ENCODE measurements at places on chromosomes 2 and 18.

- DNase-seq, result no peak
Measured at GRCh38 chr2:108701806-108702205, 17.5 kb upstream of the RANBP2 start.

- no peak for DNase-seq
Measured at GRCh38 chr18:58209326-58209725, 165.3 kb downstream of the NEDD4L start.

- DNase-seq, result no peak
Measured at GRCh38 chr2:200523158-200523557, 2.8 kb upstream of the SGO2 start.

- DNase-seq, result no peak
Measured at GRCh38 chr2:177090967-177091366, 121.6 kb upstream of the HNRNPA3 start.

- no peak for DNase-seq
Measured at GRCh38 chr2:789529-789928, 112.3 kb upstream of the TMEM18 start.

- no peak for DNase-seq
Measured at GRCh38 chr2:200168641-200169555, 137.6 kb upstream of the SPATS2L start.

DNA sequence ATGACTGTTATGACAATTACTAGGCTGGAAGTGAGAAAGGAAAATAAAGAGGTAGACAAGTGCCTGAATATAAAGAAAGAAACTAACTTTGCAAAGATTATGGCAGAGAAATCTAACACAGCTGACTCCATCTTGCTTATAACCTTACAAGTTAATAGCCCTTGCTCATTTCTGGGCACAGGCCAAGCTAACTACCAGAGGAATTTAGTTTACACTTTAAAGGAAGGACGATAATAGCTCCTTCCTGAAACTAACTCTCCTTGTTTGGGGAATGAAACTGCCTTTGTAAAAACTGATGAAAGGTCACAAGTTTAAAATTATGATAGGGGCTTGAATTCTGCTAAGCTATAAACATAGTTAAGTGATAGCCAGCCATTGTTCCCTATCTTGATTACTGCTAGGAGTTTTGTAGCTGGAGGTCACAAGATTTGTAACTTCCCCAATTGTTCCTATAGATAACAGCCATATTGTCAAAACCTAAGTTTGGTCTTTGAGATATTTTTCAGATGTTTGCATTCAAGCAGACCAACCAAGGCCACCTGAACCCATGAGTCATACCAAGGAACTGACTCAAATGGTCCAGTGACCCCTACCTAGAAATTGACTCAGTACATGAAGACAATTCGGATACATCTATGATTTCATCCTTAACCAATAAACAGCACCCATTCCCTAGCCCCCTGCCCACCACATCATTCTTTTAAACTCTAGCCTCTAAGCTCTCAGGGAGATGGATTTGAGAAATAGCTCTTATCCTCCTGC, 209.2 kb upstream of the LRATD1 start:
- DNase-seq, result no peak

- no peak for DNase-seq
Measured at GRCh38 chr2:10863837-10864236, 47.9 kb upstream of the KCNF1 start.

All from activated naive CD4-positive, alpha-beta T cell treated with Interleukin-2 at 50 U/mL for 16 hours (primary cell).